SJCRH30 (cell line): ENCODE measurements at places on chromosomes 2 and 18. TPM values are rescaled to one million over a fixed set of nuclear protein-coding genes. Genes with fewer than 3 reads are reported as not detected.

Gene CD226
- 0.10 TPM in 1 of 2 replicates, not detected in the other for total RNA-seq

Gene ABHD1
- total RNA-seq: not detected in 2 replicates

Gene CGREF1
- 0.08 TPM in 1 of 2 replicates, not detected in the other for total RNA-seq

Gene LRRTM1
- 0.05 TPM in 1 of 2 replicates, not detected in the other for total RNA-seq

Gene VWA3B
- total RNA-seq: not detected in 2 replicates

Gene UPP2
- not detected in 2 replicates for total RNA-seq

Gene HSPE1
- total RNA-seq: 395 and 401 TPM in 2 replicates

Gene GMCL1
- total RNA-seq: 20.1 and 26.1 TPM in 2 replicates

Gene ZBTB7C
- total RNA-seq: 0.03 TPM in 1 of 2 replicates, not detected in the other
